ENCODE measurements at places on chromosomes 4 and X.
A peak's percentile ranks its signal among the peaks of the same experiment; 100 is the strongest.

- DNase-seq: peak; percentile 52
These were observed at the start of gene GAB1 for GRCh38 chr4:143336781-143337599. GAB1 (plus strand) TSS chr4:143336876; CDS start chr4:143337189, 313 bp downstream.

DNA sequence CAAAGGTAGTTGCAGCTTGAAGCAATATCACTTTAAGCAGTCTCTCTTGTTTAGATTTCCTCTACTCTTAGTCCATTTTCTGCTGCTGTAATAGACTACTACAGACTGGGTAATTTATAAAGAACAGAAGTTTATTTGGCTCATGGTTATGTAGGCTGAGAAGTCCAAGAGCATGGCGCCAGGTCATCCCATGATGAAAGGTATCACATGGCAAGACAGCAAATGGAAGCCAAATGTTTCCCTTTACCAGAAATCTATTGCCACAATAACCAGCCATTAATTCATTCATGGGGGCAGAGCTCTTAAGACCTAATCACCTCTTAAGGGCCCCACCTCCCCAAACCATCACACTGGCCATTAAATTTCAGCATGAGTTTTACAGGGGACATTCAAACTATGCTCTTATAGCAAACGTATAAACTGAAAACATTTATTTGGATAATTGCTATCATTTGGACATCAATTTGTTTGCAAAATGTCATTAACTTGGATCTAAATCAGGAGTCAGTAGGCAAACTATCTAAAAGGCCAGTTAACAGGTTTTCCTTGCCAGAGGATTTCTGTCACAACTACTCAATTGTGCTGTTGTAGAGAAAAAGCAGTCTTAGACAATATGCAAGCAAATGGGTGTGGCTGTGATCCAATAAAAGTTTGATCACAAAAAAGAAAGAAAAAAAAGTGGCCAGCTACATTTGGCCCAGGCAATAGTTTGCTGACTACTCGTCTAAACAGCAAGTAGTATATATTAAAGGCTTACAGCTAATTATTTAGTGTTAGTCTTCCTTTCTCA lies 75.7 kb upstream of the GUCY1A1 start:
- DNase-seq: no peak

DNA sequence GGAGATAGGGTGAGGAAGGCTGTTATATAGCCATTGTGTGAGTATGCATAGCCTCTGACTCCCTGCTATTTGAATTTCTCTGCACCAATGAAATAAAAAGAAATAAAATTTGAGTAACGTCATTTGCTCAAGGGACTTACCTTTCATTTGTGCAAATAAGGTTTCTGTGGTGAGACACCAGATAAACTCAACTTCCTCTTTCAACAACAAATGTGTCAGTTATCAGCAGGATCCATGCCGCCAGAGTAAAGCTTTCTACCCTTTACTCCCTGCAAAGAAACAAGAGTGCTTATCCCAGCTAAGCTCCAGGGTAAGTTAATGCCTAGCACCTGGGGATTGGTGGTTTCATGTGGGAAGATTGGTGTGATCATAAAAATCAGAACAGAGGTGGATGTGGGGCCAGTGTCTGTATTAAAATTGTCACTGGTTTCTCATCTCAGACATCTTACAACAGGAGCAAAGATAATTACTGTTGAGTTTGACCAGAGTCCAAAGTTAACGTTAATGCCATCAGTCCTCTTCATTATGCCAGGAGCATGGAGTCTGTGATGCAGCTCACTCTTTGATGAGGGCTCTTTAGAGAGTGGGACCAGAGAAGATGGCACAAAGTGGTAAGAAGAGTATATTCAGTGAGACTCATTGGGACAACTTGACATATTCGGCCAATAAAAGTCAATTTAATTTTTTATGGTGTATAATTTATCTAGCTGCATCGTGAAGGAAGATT lies at the start of gene P2RY10:
Gene P2RY10 (plus strand): TSS at position 206 of the 727 bp plus-strand sequence. CDS start 15,130 bp downstream, outside the sequence.
- DNase-seq: no peak

GRCh38 chr4:152528060-152528459 lies 7.8 kb downstream of the FBXW7 start:
- no peak for DNase-seq
